ENCODE measurements at places on chromosomes 16 and 17.

DNA sequence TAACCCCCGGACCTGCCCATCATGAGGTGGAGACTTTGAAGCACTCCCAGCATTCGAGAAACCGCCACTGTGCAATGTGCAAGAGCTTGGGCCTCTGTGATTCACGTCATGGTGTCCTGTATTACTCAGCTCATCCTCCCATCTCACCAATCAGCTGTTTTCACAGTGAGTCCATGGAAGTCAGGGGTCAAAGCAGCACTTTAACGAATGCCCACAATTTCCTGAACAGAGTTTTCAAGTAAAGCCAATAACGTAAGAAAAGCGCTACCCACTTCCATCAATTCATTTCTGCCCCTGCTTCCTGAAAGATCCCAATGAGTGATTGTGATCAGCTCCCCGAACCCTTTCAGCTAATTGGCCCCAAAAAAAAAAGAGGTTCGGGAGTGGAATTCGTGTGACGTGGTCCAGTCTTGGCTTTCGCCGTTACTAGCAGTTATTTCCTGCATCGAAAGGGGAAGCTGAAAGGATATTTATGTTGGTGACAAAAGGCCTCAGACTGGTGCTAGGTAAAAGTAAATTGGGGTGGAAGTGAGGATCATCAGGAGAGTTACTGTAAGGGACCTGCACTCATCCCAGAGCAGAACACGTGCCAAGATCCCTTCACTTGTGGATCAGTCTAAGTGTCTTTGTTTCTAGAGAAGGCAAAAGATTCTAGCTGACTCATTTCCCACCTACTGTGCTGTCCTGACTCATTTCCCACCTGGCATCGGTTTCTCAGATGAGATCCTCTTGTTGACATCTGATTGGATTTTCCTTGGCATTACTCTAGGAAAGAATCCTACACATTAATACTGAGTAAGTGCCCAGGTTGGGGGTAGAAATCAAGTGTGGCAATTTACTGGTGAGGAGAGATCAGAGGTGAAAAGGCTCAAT lies 136.7 kb upstream of the NUDT7 start:
- no peak for DNase-seq

DNA sequence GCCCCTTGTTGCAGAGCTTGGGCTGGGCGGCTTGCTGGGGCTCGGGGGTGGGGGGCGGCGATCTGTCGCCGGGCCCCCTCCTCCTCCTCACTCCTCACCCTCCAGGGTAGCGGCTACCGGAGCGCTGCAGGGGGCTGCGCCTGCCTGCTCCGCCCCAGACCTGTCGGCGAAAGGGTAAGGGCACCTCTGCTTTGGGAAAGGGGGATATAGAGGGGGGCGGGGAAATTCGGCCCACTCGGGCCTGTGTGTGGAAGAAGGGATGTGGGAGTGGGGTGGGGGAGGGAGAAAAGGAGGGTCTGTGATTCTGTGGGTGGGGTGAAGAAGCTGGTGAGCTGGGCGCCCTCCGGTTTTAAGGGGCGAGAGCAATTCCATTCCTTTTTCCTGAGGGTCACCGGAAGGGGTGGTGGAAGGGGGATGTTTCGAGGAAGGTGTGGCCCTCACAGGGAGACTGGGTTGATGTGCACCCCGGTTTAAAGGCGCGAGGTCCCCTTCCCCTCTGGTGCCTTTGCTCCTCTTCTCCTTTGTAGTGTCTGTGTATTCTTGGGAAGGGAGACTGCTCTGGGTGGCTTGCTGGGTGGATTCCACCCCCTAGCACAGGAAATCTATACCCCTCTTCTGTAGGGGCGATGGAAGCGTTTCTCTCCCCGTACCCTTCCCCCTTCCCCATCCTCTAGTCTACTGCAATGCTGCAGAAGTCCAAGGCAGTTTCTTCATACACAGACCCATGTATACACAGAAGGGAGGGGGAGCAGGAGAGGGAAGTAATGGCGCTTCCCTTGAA lies 878 bp downstream of the TAOK1 start:
- DNase-seq: no peak

DNA sequence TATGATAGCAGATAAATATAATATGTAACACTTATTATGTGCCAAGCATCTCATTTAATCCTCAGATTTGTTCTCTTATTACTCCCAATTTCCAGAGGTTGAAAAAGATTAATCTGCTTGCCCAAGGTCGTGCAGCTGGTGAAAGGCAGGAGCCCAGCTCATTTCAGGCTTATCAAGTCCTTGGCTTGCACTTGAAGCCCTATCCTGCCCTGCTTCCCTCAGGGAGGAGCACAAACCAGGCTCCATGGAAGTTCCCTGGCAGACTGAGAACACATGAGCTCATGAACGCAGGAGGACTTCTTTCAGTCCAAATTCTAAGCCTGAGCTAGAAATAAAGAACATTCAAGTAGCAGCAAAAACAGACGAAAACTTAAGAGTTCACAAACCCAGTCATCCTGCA lies 74.8 kb downstream of the USP31 start:
- DNase-seq: no peak

GRCh38 chr16:70588565-70588964 lies 57.8 kb upstream of the IL34 start:
- DNase-seq: no peak

- no peak for DNase-seq
Measured at GRCh38 chr16:68037841-68038597, 14.9 kb downstream of the DUS2 start.

- DNase-seq: no peak
Measured at GRCh38 chr16:79640513-79641360, 40.2 kb upstream of the MAF start.

DNA sequence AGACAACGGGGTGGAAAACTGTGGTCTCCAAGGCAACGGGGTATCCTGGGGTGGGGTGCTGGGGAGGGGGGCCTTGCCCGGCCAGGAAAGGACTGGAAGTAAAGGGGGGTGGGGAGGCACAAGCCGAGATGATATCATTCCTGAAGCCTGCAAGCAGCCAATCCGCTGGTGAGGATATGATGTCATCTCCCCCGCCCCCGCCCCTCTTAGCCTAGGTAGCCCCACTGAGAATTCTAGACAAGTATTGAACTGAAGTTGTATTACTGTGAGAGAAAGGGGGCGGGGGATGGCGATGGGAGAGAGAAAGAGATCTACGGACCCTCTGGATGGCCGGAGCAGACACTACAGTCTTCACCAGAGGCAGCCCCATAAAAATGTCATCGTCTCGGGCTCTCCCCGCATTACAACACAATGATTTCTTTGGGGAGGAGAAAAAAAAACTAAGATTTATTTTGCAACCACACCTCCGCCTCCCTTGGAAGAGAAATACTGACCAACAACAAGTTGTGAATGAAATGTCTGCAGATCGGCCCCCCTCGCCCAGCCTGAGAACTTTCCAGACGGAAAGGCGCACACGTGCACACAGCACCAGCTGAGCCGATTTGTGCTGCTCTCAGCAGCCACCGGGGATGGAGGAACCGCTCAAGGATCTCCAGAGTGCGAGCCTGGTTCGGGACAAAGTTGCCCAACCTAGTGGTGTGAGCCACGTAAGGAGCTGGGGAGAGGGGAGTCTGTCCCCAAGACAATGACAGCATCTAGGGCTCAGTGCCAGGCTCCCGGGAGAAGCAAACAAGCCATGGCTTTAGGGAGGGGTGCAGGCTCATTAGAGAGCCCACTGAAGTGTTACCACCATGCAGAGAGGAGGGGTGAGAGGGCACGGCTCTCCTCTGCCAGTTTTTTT lies 222.1 kb downstream of the SOX9 start:
- DNase-seq: no peak

- DNase-seq: no peak
Measured at GRCh38 chr17:55887531-55887930, 136.7 kb downstream of the PCTP start.

DNA sequence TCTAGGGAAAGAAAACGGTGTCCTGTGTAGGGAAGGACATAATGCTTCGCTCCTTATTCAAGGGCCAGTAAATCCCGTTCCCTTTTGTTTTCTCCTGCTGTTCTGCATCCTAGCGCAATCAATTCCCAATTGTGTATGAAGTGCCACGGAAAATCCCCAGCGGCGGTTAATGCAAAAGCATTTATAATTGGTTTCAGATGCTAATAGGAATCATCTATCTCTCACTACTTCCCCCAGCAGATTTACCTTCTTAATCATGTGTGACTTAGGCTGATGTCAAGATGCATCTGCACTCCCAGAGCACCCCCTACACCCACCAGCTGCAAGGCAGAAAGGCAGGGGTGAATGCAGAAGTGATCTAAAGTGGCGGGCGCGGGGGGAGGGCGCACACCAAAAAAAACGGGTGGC lies 32.7 kb upstream of the SSTR2 start:
- no peak for DNase-seq

GRCh38 chr17:58136669-58137279 lies 11.4 kb upstream of the OR4D1 start:
- DNase-seq: no peak

GRCh38 chr17:82697808-82698064 lies 762 bp downstream of the RAB40B start:
- DNase-seq: no peak

GRCh38 chr16:84913315-84913714 lies 93.5 kb downstream of the CRISPLD2 start:
- DNase-seq: no peak

- no peak for DNase-seq
Measured at GRCh38 chr17:72702998-72703397, 389.5 kb downstream of the SLC39A11 start.

GRCh38 chr16:81520151-81520470 lies 75.5 kb downstream of the CMIP start:
- DNase-seq: no peak

GRCh38 chr17:45851464-45851863 lies 6.8 kb downstream of the SPPL2C start:
- DNase-seq: no peak

DNA sequence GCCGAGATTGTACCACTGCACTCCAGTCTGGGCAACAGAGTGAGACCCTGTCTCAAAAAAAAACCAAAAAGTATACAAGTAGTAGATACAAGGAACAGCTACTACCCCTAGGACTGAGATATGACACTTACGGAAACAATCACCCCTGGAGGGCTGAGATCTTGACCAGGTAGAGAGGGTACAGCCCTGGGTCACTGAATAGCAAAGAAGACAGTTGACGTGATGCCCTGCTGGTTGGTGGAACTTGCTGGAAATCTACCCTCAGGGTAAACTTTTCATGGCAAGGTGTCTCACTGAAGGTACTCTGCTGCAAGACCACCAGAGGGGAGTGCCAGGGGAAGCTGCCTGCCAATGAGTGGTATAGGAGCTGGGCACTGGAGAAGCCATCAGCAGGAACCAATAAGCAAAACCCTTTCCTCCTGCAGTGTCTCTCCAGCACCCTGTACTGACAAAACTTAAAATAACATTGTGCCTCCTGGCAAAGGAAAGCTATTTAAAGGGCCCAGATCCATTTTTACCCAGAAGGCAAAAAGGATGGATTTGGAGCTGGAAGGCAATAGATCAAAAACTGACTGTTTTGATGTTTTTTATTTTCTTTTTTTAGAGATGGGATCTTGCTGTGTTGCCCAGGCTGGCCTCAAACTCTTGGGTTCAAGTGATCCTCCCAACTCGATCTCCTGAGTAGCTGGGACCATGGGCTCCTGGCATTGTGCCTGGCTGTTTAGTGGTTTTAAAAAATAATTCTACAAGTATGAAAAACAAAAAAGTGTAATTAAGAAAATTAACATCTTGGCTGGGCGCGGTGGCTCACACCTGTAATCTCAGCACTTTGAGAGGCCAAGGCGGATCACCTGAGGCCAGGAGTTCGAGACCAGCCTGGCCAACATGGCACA lies 11.3 kb upstream of the PDXDC1 start:
- DNase-seq: no peak

DNA sequence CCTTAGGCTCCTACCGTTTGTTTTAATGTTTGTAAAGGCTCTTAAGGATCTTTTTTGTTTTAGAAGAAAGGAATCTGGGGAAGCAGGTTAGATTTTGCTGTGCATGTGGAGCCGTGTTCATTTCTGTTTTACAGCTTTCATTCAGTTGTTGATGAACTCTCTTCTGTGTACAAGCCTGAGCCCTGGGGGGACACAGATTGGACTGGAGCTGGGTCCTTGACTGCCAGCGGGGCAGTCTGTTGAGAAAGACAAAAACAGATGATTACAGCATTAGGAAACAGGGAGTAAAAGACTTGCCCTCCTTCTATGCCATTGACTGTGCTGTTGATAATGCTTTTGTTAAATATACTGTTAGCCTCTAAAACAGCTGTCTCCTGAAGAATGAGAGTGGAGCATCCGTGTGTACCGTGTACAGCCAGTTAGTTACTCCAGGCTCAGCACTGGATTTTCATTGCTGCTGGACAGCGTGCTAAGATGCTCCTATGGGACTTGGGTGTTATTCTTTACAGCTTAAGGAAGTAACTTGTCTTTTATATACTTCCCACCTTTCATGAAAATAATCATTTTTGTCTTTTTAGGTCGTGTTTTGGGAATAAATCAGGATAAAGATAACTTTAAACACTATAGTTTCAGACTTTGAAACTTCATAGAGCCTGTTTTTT lies 3.2 kb downstream of the MAP1LC3B start:
- DNase-seq: no peak

DNA sequence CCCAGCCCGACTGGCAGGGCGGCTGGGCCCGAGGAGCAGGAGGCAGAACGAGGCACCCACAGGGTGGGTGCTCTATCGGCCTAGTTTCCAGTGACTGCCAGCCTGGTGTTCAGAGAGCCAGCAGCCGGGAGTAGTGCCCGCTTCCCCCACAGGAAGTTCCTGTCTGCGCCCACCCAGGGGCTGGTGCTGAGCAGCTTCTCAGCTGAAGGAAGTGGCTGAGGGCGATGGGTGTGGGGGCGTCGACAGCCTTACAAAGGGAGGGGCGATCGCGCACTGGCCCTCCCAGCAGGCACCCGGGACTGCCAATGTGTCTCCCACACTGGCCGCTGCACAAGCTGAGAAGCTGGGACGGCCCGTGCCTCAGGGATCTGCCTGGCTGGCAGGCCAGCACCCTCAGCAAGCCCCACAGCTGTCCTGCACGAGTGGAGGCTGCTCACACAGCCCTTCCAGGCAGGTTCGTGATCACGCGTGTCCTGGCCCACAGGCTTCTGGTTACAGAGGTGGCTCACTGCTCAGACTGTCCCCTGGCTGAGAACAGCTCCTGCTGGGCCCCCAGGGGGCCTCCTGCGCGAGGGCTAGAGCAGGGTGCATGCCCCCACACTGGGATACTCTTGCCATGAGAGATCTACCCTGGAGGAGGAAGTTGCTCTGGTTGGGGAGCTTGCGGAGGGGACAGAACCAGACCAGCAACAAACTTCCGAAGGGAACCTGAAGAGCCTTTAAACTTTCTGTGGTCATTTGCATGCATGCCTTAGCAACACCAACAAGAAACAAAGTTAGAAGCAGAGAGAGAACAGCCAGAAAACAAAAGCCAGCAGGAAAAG lies 2.5 kb downstream of the RNF166 start:
- DNase-seq: peak; percentile 38

GRCh38 chr17:47693731-47694580 lies at the start of gene TBKBP1:
TSS of gene TBKBP1 (plus strand) at chr17:47694161. CDS start at chr17:47696113, 1,952 bp downstream.
- no peak for DNase-seq
